ENCODE measurements at places on chromosomes 6 and 20.

DNA sequence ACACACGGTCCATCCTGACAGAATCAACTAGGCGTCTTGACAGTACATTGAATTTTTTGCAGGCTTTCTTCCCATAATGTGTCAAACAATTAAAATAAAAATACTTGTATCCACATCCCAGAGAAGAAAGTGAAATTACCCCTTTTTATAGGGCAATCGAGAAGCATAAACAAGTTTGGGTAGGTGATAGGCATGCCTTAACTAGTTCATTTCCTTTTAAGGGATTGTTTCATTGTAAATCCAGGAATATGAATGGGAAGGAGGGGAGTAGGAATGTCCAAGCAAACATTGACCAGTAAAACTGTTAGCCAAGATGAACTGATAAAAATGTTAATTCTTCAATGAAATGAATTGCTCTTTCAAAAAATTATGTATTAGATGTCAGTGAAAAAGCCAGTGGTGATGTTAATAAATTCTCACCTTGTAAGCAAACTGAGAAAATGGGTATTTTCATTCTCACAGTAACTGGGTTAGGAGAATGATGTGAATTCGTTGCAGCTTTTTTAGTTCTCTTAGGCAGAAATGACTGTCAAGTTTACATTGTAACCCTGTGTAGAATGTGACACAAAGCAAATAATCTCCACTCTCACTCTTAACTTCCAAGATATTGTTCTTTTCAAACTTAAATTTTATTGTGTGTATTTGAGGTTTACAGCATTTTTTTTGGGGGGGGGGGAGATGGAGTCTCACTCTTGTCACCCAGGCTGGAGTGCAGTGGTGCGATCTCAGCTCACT lies 31.6 kb downstream of the SASH1 start:
- DNase-seq = no peak

DNA sequence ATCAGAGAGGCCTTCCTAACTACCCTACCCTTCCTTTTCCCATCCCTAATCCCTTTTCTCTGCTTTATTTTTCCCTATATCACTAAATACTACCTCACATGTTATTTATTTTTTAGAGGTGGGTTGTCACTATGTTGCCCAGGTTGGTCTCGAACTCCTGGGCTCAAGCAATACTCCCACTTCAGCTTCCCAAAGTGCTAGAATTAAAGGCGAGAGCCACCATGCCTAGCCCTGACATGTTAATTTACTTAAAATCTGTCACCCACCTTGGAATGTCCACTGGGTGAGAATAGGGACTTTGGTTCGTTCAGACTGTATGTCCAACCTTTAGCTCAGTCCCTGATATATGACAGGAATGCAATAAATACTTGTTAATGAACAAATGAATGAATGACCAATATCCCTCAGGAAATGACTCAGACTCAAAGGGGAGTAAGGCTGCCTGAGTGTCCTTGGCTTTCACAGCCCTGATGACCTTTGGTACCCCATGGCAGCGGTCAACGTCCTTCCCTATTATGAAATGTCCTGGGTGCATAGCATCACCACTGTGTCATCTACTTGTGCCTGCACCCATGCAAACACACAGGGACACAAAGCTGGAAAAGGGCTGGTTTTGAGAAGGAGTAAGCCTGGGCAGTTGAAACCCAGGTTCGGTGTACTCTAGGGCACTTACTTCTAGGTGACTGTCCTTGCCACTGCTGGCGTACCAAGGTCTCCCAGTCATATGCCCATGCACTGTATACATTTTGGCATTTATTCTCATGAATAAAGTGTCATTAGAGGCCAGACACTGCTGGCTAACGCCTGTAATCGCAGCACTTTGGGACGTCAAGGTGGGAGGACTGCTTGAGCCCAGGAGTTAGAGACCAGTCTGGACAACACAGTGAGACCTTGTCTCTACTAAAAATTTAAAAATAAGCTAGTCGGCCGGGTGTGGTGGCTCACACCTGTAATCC lies 26.5 kb downstream of the BCL2L1 start:
- no peak for DNase-seq

- DNase-seq = no peak
These were observed 110.3 kb upstream of the BTN3A2 start for GRCh38 chr6:26254724-26255123.

DNA sequence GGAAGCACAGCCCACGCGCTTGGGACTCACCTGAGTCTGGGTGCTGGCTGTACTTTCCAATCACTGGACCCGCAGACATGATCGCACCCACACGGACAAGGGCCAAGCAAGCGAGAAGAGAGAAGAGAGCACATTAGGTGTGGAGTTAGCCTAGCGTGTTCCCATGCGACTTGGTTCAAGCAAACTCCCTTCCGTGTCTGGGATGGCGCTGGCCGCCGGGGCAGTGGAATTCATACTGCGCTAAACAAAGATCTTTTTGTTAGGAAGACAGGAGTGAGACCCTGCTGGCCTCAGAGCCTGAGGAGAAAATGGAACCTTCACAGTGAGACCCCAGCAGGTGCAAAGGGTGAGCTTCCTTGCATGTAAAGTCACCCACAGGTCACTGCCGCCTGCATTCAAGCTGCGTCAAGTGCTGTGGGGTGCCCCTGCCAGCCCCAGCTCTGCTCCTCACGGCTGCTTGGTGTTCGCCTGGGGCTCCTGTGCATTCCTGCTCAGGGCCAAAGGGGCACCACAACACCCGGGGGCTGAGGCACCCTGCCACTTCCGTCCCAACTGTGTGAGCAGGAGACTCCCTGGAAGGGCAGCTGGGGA lies 26.4 kb downstream of the PSMG4 start:
- no peak for DNase-seq

- DNase-seq = no peak
These were observed 820.1 kb downstream of the TENT5A start for GRCh38 chr6:80932359-80932758.

DNA sequence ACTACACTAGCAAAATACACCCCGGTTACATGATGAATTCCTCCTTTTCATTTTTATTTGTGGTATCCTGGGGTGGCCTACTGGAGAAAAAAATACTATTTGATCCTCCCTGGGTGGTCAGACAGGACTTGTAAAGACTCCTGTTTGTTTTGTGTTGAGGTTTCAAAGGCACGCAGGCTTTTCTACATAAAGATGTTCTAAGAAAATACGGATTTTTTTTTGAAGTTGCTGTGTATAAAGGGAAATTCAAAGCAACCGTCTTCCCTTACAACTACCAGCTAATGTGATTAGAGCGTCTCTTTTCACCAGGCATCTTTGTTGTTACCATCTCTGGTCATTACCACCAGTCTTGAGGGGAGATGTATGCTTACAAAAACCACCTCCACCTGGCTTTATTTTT lies 187.1 kb downstream of the SOX4 start:
- DNase-seq = no peak

DNA sequence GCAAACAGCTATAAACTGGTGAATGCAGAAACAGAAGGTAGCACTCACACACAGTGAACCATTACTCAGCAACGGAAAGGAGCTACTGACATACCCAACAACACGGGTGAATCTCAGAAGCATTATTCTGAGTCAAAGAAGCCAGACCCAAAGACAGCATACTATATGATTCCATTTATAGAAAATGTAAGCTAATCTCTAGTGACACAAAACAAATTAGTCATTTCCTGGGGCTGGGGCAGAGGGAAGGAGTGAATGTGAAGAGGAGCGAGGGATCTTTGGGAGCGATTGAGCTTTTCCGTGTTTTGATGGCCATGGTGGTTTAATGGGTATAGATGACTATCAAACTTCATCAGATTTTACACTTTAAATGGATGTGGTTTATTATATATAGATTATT lies 614.6 kb downstream of the DHX35 start:
- no peak for DNase-seq

GRCh38 chr6:11580686-11581405 lies 43.3 kb downstream of the TMEM170B start:
- DNase-seq = no peak

GRCh38 chr20:63082939-63083735 lies 76.4 kb upstream of the BHLHE23 start:
- no peak for DNase-seq

DNA sequence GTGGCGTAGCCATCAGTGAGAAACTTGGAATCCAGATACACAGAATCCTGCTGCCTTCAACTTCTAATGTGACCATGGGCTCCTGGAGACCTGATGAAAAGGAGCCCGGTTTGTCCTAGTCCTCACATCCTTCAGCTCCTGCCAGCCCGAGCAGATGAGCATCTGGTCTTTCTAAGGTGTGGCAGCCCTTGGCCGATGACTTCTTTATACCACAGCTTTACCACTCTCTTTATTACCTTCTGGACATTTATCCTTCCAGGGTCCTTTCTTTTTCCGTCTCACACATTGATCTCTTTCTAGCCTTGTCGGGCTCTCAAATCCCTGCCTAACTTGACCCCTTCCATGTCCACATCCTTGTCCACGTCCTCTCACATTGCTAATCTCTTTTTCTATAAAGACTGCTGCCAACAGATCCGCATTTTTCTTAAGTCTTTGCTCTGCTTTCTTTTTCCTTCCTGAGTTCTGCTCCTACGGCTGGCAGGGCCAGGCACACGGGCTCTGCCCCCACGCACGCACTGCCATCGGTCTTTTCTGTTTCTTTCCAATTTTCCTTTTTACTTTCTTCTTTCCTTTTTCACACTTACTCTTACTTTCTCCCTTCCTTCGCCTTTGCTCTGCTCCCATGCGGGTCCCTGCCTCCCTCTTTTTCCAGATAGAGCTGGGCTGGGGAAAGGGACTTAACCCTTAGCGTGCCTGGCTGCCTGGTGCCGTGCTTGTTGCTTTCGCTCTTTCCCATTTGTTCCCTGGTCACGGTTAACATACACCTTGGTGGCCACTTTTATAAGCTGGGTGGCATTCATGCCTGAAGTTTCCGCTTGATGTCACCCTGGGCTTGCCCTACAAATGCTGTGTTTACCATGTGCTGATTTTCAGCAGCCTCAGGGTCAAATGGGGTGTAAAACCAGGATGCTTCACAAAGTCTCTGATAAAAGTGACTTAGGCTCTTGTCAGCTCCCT lies 9.4 kb upstream of the GMPR start:
- no peak for DNase-seq
